Lower lobe of right lung (tissue), 2 donors: ENCODE measurements at places on chromosomes 2 and 18. TPM values are rescaled to one million over a fixed set of nuclear protein-coding genes. Genes with fewer than 3 reads are reported as not detected.
A peak's percentile ranks its signal among the peaks of the same experiment; 100 is the strongest.

PTMA gene
- total RNA-seq = 729 TPM

DNA sequence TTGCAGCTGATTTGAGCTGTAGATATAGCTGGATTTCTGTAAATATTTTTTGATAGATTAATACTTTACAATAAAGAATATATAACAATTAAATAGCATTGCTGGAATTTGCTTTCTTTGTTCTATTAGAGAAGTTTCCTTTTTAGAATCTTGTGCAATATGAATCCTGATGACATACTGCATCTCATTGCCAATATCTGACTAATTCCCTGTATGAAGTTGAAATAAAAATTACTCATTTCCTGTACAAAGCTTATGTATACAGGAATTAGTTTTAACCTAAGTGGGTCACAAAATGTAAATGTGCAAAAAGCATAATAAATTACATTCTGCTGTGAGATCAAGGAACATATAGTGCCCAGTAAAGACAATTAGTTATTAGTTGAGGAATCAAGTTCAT, 72.8 kb upstream of the TMEFF2 start:
- H3K4me3 ChIP-seq = no peak overlapping the region
- H3K36me3 ChIP-seq = no peaks in the 10 kb centered on the region
- H3K27ac ChIP-seq = no peak overlapping the region
- no peaks in the 10 kb centered on the region for H3K4me1 ChIP-seq
- no peak for DNase-seq

GRCh38 chr2:105680357-105680756, 64.4 kb upstream of the NCK2 start:
- H3K27me3 ChIP-seq = peaks cover 4% of the 10 kb centered on the region
- H3K4me3 ChIP-seq = no peak overlapping the region
- H3K4me1 ChIP-seq = no peaks in the 10 kb centered on the region
- no peaks in the 10 kb centered on the region for H3K36me3 ChIP-seq

DNA sequence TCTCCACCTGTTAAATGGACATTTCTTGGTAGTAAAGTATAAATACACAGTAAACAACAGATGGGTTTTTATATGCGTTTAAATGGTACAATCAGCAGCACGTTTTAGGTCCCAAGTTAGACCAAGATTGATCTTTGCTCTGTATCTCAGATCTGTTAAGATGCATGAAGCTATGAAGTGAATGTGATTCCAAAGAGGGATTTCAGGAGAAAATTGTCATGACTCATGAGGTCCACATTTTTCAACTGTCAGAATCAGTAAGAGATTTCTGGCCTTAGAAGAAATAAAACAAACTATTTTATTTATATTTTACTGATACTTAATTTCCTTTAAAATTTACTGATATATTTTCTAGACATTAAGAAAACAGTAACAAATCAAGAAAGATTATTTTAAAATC, 142.7 kb downstream of the EML6 start:
- no peak for DNase-seq
- H3K36me3 ChIP-seq = no peaks in the 10 kb centered on the region
- H3K4me1 ChIP-seq = no peaks in the 10 kb centered on the region
- H3K27me3 ChIP-seq = no peaks in the 10 kb centered on the region
- H3K27ac ChIP-seq = no peak overlapping the region
- no peak overlapping the region for H3K4me3 ChIP-seq

GRCh38 chr2:236177604-236177966, 9.4 kb upstream of the GBX2 start:
- no peak overlapping the region for H3K27ac ChIP-seq
- no peak for DNase-seq
- H3K27me3 ChIP-seq = peaks cover 87% of the 10 kb centered on the region

GRCh38 chr2:168231609-168232241, 15.7 kb downstream of the STK39 start:
- H3K4me3 ChIP-seq = no peak overlapping the region
- no peaks in the 10 kb centered on the region for H3K27me3 ChIP-seq
- H3K36me3 ChIP-seq = no peaks in the 10 kb centered on the region
- DNase-seq = no peak
- H3K4me1 ChIP-seq = no peaks in the 10 kb centered on the region

MAPRE2 gene
- 33.8 TPM for total RNA-seq

DSC3 gene
- 0.24 TPM for total RNA-seq

GRCh38 chr2:116160657-116161056, 1653.8 kb upstream of the DDX18 start:
- H3K4me1 ChIP-seq = no peaks in the 10 kb centered on the region
- DNase-seq = no peak
- no peak overlapping the region for H3K27ac ChIP-seq
- no peaks in the 10 kb centered on the region for H3K27me3 ChIP-seq
- no peak overlapping the region for H3K4me3 ChIP-seq
- no peaks in the 10 kb centered on the region for H3K36me3 ChIP-seq

DNA sequence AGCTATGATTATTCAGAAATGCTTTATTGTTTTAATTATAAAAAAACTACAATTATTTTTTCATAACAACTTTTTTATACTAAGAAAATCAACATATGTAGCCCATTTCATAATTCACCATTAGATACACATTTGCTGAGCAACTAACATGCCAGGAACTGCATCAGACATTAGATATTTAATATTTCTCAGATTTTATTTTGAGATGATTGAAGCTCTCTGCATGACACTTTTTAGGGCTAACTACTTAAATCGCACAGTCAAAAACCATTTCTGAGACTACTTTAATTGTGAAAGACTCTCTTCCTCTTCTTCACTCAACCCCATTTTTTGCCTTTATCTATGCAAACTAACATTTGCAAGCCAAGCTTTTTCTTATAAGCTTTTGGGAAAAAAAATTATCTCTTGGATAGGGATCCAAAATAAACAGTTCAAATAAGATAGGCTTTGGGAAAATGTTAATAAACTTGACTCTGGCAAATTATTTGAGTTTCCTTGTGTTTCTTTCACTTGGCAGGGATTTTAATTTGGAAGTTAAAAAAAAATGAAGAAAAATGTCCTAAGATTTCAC, 9.1 kb upstream of the COL3A1 start:
- H3K27me3 ChIP-seq = no peaks in the 10 kb centered on the region
- H3K36me3 ChIP-seq = no peaks in the 10 kb centered on the region
- H3K4me1 ChIP-seq = no peaks in the 10 kb centered on the region

DNA sequence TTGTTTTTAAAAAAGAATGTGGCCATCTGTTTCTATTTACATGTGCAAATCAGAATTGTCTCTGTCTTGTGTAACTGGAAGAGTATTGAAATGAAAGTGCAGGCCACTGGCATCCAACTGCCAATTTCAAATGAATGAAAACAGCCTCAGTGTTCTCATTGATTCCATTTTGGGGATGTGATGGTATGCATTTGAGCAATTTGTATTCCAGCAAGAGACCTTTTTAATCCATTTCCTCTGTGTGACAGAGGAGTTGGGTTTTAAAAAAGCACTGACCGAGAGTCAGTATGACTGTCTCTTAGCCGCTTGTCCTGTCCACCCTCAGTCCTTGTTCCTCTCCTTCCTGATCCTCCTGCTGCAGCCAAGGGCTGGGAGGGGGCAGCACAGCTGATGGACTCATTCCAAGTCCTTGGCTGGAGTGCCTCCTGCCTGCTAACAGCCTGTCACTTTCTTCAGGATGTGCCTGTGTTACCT, 50.0 kb downstream of the ASAP2 start:
- no peaks in the 10 kb centered on the region for H3K27me3 ChIP-seq
- peaks cover 60% of the 10 kb centered on the region for H3K4me1 ChIP-seq
- H3K36me3 ChIP-seq = no peaks in the 10 kb centered on the region
- no peak overlapping the region for H3K4me3 ChIP-seq
- no peak for DNase-seq
- H3K27ac ChIP-seq = peak overlapping the region; percentile 18

DNA sequence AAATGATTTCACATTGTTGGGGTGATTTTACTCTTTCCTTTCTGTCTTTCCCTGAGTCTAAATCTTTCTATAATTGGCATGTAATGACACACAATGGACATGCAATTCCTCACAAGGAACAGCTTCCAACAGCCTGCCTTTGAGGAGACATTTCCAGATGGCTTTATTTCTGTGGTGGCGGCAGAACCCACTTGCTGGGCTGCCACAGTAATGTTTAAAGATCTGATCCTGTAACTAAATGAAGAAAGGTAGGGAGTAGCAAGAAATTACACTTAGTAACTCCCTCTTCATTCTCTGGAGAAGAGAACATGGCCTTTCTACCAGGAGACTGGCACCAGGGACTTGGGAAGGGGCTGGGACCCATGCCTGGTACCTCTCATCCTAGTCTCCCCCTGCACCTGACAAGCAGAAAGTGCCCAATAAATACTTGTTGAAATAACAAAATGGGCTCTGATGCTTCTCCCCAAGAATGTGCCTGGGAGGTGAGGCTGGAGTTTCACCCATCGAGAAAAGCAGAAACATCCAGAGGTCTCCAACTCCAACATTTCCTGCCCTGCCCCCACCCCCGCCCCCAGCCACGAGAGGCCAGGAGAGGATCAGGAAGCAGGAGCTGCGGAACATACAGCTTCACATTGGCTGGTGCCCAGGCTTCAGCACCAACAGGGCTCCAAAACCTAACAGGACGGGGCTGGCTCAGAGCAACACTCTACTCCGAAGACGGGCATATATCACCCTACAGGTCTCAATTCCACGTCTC, 92.1 kb downstream of the PXDN start:
- H3K4me3 ChIP-seq = no peak overlapping the region
- no peak for DNase-seq
